BE2C (cell line): ENCODE measurements at places on chromosomes 7 and 10.
A peak's percentile ranks its signal among the peaks of the same experiment; 100 is the strongest.

- no peak for DNase-seq
Measured at GRCh38 chr10:25383686-25384085, 208.9 kb downstream of the GPR158 start.

DNA sequence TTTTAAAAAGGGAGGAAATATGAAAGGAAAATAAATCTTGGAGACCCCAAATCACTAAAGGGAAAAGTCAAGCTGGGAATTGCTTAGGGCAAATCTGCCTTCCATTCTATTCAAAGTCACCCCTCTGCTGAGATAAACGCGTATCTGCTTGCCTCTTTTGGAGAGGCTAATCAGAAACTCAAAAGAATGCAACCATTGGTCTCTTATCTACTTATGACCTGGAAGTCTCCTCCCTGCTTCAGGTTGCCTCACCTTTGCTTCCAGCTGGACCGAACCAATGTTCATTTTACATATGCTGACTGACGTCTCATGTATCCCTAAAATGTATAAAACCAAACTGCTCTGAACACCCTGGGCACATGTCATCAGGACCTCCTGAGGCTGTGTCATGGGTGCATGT, 14.7 kb downstream of the ATAD1 start:
- no peak for DNase-seq

DNA sequence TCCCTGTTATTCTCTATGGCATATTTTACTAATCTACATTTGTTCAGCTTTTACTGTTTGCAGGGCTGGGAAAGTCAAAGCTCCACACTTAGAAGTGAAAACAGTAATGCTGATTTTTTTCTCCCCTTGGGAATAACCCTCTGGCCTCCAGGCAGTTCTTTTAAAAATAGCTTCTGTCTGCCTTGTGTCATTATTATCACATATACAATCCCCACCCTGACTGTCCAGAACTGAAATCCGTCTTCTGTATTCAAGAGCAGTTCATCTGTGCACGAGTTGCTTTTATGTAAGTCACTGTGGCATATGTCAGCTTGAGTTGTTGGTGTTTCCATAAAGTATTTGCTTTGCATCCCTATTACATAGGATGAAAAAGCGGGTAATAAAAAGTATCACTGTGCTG, 1221.1 kb upstream of the CELF2 start:
- no peak for DNase-seq

DNA sequence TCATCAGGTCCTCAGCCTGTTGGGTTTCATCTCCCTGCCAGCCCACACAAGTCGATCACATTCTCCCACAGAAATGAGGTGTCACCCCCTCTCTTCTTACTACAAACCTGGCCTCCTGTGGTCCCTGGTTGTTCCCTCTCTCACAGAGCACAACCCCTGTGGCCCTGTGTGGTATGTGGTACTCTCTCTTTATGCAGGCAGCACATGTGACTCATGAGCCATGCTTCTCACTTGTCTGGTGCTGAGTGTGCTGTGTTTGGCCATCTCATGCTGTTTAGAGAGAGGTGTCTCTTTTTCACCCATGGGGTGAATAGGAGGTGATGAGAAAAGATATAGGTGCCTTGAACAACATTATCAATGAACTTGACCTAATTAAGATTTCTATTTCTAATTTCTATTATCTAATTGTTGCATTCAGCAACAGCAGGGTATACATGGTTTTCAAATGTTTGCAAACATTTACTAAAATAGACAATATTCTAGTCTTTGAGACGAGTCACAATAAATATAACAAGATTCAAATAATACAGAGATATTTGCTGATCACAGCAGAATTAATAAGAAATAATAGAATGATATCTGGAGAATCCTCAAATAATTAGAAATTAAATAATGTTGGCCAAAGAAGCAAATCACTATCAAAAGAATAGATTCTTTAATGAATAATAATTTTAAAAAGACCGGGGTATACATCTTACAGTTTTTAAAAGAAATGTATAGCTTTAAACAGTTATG, 633.8 kb upstream of the IGFBP3 start:
- DNase-seq: no peak

- DNase-seq: no peak
Measured at GRCh38 chr7:109158246-109158645, 588.6 kb downstream of the DNAJB9 start.

GRCh38 chr10:11183015-11183414, 165.3 kb downstream of the CELF2 start:
- no peak for DNase-seq

DNA sequence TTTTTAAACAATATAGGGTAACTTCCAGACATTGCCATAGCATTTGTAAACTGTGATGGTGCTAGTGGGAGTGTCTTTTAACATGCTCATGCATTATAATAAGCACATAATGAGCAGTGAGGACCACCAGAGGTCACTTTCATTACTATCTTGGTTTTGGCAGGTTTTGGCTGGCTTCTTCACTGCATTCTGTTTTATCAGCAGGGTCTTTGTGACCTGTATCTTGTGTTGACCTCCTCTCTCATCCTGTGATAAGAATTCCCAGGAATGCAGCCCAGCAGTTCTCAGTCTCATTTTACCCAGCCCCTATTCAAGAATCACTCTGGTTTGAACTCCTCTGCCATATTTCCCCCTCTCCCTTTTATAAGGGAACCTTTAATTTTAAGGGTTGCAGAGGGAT, 91.3 kb downstream of the ZNF467 start:
- no peak for DNase-seq

GRCh38 chr7:55572378-55573233, at the start of gene VOPP1:
Gene VOPP1, minus strand, starts transcription at chr7:55572502. Its CDS starts 178 bp downstream, at chr7:55572324.
- DNase-seq: peak; percentile 81

GRCh38 chr7:70477036-70478010, 654.6 kb upstream of the GALNT17 start:
- DNase-seq: no peak

DNA sequence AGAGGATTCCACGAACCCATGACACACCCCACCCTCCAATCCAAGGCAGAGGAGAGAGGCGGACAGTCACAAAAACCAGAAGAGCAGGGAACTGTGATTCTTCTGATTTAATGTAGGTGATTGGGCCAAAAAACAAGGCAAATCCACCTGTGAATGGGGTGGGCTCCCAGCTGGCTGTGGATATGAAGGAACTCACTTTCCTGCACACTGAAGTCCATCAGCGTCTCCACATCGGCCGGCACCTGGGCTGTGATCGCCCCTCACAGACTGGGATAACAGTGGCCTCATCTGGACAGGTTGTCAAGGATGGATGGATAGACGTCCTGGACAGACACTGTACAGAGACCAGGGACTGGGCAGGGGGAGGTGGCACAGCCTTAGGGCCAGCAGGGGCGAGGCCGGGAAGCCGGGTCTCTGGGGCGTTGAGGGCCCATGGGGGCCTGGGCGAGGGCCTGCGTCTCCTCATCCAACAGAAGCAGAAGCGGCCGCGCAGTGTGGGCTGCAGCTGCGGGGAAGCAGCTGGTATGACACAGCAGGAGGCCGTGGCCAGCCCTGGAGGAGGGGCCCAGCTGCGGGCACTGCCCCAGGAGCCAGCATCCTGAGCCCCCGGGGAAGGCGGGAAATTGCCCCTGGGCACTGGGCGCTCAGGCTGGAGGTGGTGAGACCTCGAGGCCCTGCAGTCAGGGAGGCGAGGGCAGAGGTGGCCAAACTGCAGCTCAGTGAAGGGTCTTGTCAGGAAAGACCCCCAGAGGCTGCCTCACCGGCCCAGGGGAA, 54.2 kb downstream of the DIP2C start:
- DNase-seq: no peak

GRCh38 chr10:1645896-1646295, 91.4 kb downstream of the ADARB2 start:
- no peak for DNase-seq

GRCh38 chr10:79034271-79034876, 34.4 kb upstream of the ZMIZ1 start:
- no peak for DNase-seq

DNA sequence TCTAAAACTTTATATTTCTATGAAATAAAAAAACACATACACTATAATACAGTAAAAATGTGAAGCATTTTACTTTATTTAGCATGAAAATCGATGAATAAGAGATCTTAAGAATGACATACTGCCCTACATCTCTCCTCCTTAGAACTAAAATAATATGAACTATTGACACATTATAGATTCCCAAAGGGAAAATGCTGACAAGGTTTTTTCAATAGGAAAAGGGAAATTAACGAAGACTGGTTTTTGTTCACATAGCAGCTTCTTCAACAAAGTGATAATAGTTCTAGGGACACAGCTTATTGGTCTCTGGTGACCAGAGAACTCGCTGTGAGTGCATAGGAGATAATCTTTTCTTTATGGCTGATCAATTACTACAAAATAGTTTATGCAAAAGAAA, 57.9 kb upstream of the FEZF1 start:
- DNase-seq: no peak

GRCh38 chr7:43735403-43735801, 6.1 kb upstream of the COA1 start:
- DNase-seq: no peak

DNA sequence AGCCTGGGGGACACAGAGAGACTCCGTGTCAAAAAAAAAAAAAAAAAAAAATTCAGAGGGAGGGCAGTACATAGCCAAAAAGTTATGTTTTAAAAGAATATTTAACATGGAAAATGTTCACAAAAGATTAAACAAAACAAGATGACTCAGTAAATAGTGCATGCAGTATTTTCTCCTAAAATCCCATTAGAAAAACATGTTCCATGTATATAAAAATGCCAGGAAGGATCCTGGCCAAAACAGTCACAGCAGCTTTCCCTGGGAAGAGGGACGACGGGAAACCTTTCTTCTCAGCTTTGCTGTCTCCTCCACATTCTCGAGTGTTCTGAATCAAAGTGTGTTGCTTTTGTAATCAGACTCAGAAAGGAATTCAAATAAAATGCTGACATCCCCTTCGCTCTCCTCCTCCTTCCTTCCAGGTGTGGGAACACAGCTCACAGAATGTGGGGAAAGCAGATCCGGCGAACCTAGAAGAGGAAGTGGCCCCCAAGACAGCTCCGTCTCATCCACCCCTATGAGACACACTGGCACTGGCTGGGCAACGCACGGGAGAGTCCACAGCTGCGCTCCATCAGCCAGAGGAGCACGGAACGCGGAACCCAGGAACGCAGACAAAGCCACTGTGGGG, 139.4 kb downstream of the MAD1L1 start:
- no peak for DNase-seq

GRCh38 chr7:22762866-22763265, 35.9 kb downstream of the IL6 start:
- no peak for DNase-seq

DNA sequence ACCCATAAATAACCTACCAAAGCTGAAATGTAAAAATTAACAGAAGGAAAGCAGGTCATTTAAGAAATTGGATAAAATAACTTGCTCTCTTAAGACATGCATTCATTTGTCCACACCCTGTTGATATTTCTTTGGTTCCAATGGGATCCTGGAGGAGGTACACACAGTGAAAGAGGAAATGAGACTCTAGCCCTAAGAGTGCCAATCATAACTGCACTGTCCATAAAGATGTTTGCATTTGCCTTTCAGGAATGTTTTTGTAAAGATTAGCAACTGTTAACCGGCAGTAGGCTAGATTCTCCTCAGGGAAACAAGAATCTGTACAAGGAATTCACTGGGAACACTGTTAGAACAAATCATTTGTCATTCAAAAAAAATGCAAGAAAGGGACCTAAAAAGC, 61.0 kb downstream of the MEOX2 start:
- no peak for DNase-seq

DNA sequence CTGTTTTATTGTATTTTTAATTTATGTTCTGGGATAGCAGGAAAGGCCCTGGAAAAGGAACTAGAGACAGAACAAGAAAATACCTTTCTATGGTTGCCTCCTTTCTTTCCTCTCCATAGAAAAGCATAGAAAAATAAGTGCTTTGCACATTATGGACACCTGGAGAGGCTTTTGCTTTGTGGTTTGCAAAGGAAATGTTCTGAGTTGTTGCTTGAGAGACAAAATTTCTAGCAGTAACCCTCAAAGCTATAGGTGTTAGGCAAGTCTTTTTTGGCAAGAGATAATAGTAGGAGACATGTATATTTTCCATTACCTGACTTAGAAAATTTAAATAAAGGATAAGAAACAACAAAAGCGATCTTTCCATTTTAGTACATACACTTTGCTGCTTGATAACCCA, 378.6 kb upstream of the PRKCQ start:
- no peak for DNase-seq

DNA sequence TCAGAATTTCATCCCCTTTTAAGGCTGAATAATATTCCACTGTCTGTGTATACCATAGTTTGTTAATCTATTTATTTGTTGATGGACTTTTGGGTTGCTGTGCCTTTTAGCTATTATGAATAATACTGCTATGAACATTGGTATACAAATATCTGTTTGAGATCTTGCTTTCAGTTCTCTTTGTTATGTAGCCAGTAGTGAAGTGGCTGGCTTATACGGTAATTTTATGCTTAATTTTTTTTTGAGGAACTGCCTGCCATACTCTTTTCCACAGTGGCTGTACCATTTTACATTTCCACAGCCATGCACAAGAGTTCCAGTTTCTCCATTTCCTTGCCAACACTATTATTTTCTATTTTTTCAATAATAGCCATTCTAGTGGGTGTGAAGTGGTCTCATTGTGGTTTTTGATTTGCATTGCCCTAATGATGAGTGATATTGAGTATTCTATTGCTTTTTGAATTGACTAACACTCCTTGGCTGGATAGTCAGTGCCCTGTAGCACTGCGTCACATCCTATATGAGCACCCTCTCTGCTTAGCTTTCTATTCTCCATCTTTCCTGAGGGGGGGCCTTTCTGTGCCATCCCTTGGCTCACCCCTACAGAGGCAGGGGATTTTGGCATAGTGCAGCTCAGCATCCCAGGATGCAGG, 29.4 kb upstream of the RAPGEF5 start:
- no peak for DNase-seq

DNA sequence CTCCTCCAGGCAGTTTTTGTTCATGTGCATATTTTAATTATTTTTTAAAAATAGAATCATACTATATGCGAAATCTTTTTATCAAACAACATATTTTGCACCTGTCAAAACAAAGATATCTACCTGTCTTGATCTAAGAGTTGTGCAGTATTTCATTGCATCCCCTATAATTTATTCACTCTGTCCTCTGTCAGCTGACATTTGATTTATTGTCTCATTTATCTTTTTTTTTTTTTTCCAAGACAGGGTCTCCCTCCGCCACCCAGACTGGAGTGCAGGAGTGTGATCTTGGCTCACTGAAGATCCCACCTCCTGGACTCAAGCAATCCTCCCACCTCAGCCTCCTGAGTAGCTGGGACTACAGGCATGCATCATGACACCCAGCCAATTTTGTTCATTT, 49.0 kb downstream of the PRLHR start:
- DNase-seq: no peak

DNA sequence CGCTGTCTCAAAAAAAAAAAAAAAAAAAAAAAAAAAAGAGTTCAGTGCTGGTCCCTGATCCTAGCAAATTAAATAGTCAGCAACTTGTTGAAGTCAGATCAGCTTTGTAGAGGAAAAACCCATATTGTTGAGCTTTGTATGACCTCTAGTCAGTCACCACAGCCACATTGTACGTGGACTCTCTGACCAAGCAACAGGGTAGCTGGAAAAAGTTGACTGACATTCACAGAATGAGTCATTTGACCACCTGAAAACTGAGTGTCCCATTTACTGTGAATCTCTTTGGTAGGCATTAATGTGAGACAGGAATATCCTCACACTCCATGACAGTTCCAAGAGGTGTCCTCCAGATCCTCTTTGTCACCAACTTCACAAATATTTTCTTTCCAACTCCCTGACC, 371.1 kb downstream of the LRRTM3 start:
- no peak for DNase-seq

- DNase-seq: no peak
Measured at GRCh38 chr7:29488977-29489376, 74.7 kb upstream of the PRR15 start.
